Left ventricle myocardium superior (tissue), 1 donor: ENCODE measurements at places on chromosomes 4 and X. TPM values are rescaled to one million over a fixed set of nuclear protein-coding genes. Genes with fewer than 3 reads are reported as not detected.

EDA gene
- 12.8 TPM for total RNA-seq

FAM9B gene
- total RNA-seq: not detected

IL2 gene
- not detected for total RNA-seq

PABPC5 gene
- total RNA-seq: 0.72 TPM

POF1B gene
- total RNA-seq: 4.4 TPM

PRR32 gene
- total RNA-seq: not detected
